ENCODE measurements at places on chromosomes 7 and 10. TPM values are rescaled to one million over a fixed set of nuclear protein-coding genes. Genes with fewer than 3 reads are reported as not detected.
A peak's percentile ranks its signal among the peaks of the same experiment; 100 is the strongest.

The MIOS gene
- 29.2 TPM for total RNA-seq

DNA sequence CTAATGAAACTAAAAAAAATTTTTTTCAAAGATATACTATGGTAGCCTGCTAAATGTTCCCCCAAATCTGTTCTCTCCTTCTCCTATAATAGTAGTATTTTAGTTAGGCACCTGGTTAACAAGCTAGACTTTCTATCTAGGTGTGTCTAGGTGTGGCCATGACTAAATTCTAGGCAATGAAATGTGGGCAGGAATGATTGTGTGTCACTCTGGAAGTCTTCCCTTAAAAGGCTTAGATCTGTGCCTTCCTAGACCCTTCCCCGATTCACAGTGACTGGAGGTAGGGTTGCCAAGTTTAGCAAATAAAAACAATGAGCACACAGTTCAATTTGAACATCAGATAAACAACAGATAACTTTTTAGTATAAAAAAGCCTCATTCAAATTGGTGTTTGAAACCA lies 8.3 kb upstream of the ARHGAP21 start:
- no peak for DNase-seq

- no peak for DNase-seq
Measured at GRCh38 chr10:67629461-67629971, 66.5 kb downstream of the CTNNA3 start.

GRCh38 chr7:127824682-127825081 lies 172.7 kb downstream of the SND1 start:
- no peak for DNase-seq

The ITGA8 gene
- total RNA-seq = not detected

DNA sequence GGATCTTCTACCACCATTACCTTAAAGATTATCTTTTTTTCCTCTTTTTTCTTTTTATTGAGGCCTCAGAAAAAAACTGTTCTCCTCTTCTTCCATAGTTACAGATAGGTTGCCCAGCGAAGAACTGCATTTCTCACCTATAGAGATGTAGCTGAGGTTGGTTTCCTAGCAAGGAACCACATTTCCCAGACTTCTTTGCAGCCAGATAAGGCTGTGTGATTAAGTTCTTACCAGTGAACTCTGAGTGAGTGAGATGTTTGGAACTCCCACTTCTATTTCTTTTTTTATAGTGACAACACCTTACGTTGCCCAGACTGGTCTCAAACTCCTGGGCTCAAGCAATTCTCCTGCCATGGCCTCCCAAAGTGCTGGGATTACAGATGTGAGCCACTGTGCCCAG lies 5.9 kb upstream of the MCMBP start:
- no peak for DNase-seq

- DNase-seq = no peak
Measured at GRCh38 chr7:72087926-72088325, 324.2 kb downstream of the CALN1 start.

The INMT gene
- total RNA-seq = 1.2 TPM

GRCh38 chr7:137903382-137904169 lies 56.8 kb upstream of the DGKI start:
- DNase-seq = peak; percentile 33

GRCh38 chr7:145276118-145276517 lies 440.3 kb upstream of the TPK1 start:
- DNase-seq = no peak

GRCh38 chr10:102634686-102635085 lies 9.6 kb upstream of the TRIM8 start:
- no peak for DNase-seq

- no peak for DNase-seq
Measured at GRCh38 chr7:71679480-71679879, 547.5 kb downstream of the GALNT17 start.

- no peak for DNase-seq
Measured at GRCh38 chr7:68760556-68760955, 837.7 kb upstream of the AUTS2 start.

- no peak for DNase-seq
Measured at GRCh38 chr7:70178787-70179186, 580.5 kb downstream of the AUTS2 start.

- DNase-seq = no peak
Measured at GRCh38 chr7:151078233-151079040, 2.2 kb downstream of the FASTK start.

DNA sequence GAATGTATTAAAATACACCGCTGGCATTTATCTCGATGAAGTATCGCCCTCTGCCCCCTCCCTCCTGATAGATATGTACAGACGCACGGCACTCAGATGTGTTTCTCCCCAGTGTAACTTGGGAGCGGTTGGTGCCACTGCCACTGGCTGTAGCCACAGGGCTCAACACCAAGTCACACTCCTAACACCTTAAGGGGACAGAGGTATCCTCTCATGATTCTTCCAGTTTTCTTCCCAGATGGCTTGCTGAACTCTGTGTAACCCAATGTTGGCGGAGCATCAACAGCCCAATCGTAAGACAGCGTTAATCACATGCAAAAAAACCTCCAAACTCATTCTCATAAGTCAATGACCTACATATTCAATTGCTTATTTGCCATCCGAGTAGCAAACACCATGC lies 35.5 kb downstream of the CTBP2 start:
- DNase-seq = no peak
